ENCODE measurements at places on chromosomes 4 and X.

GRCh38 chr4:150582146-150582872 is at the start of gene MAB21L2:
Gene MAB21L2, plus strand, starts transcription at chr4:150582151. Its CDS starts 879 bp downstream, at chr4:150583030.
- DNase-seq = no peak

DNA sequence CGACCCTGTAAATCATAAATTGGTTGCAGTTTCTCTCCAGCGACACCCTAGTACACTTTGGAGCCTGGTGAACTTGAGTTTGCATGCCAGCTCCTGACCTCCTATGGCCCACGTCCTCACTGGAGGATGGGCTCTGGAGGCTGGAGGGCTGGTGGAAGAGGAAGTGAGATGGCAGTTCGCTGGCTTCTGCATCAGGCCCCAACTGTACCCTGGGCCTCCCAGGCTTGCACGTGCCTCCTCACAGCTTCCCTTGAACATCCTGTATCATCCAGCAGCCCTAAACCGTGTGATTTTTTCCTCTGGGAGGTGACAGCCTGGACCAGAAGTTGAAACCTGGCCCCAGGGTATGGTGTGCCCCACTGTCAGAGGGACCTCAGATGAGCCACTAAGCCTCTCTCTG is 78.5 kb downstream of the HTRA3 start:
- DNase-seq = no peak

DNA sequence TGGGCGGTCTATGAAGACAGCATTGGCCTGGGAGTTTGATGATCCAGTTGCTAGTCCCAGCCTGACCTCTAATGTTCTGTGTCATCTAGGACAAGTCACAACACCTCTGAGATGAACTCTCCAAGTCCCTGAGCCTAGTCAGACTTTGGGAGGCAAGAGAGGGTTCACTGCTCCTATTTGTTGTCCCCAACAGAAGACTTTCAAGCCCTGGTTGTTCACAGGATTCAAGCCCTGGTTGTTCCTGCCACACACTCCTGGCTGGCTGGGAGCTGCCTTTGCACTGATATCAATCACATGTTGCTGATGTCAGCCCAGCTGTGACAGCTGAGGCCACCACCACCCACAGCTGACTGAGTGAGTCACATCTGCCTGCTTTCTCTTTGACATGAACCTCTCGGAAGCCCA is 253.2 kb upstream of the RASGEF1B start:
- DNase-seq = peak; percentile 84

GRCh38 chr4:58166490-58166889 is 1056.3 kb upstream of the IGFBP7 start:
- DNase-seq = no peak

DNA sequence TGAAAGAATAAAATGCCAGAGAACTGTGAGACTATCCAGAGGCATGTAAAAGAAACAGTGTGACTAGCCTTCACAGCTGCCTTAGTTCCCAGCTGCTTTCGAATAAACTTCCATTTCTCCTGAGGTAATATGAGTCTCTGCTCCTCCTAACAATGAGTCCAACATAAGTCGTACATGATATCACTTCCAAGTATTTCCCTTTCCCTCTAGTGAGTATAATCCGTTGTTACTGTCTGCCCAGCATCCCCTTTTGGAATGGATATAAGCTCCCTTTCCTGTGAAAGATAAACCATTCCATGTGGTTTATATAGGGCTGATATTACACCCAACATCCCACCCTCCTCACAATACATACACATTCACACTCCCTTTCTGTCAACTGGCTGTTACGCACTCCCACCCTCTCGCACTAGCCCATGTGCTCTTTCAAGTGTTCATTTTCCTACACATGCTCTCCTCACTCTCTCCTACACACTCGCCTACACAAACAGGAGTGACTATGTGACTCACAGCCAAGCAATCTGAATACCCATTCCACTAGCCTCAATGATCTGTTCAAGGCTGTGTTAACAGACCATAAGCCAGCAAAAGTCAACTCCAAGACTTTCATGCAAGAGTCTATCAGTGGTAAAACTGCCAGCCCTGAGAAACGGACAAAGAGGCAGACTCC is 5.0 kb downstream of the NAF1 start:
- DNase-seq = no peak

GRCh38 chrX:100768679-100769338 is 36.9 kb upstream of the SYTL4 start:
- DNase-seq = peak; percentile 87

- DNase-seq = no peak
Measured at GRCh38 chr4:15707363-15707715, 4.5 kb downstream of the BST1 start.

- no peak for DNase-seq
Measured at GRCh38 chr4:13750594-13750993, 123.1 kb upstream of the BOD1L1 start.

DNA sequence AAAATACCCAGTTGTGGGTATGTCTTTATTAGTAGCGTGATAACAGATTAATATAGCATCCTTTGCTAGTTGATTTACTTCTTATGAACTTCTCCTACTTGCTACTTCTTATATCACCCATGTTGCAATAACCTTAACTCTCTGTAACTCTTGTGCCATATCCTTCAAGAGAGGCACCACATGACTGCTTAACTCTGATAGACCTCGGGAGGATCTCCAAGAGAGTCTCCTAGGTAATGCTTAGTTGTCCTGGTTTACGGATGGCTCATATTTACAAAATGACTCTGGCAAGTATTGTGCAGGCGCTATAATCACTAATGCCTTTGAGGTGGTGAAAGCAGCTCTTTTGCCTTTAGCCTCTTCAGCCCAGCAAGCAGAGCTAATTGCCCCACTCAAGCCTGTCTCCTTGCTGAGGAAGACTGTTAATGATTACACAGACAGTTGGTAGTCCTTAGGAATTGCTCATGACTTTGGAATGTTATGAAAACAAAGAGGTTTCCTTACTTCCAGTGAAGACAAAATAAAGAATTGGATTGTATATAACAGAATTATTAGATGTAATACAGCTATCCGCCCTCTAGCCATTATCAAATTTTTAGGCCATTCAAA is 1305.8 kb downstream of the PCDH7 start:
- no peak for DNase-seq

GRCh38 chr4:57360681-57361080 is 250.5 kb upstream of the IGFBP7 start:
- DNase-seq = no peak

- no peak for DNase-seq
Measured at GRCh38 chr4:36317721-36318120, 36.3 kb downstream of the DTHD1 start.

- no peak for DNase-seq
Measured at GRCh38 chr4:36042122-36042970, 202.0 kb downstream of the ARAP2 start.

GRCh38 chrX:116872931-116873330 is 410.2 kb upstream of the CT83 start:
- DNase-seq = no peak

GRCh38 chr4:87912164-87913004 is 63.1 kb upstream of the SPP1 start:
- DNase-seq = no peak

GRCh38 chrX:30635630-30636029 is 17.6 kb upstream of the GK start:
- DNase-seq = no peak

DNA sequence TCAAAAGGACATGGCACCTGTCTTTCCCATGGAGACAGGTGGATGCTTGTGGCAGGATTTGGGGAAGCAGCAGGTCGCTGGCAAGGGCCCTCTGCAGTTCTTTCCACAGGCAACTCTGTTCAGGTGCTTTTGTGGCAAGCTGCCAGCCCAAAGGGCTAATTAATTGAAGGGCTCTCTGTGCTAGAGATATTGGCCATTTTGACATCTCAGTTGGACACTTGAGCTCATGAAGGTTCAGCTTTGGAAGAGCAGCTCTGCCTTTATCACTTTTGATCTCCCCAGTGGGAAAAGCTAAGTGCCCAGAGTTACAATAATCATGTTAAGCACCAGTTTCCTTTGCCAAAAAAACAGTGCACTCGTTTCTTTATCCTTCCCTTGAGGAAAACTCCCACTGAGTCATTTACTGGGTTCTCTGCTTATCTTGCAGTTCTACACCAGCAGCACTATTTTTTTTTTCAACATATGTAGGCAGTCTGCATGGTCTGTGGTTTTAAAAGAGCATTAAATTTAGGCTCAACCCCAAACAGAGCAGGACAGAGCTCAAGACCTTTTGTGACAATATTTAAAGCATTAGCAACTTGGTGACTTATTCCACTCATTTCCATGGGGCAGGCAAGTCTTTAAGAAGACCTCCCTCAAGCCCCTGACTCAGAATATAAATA is 336.4 kb upstream of the RASGEF1B start:
- DNase-seq = no peak

DNA sequence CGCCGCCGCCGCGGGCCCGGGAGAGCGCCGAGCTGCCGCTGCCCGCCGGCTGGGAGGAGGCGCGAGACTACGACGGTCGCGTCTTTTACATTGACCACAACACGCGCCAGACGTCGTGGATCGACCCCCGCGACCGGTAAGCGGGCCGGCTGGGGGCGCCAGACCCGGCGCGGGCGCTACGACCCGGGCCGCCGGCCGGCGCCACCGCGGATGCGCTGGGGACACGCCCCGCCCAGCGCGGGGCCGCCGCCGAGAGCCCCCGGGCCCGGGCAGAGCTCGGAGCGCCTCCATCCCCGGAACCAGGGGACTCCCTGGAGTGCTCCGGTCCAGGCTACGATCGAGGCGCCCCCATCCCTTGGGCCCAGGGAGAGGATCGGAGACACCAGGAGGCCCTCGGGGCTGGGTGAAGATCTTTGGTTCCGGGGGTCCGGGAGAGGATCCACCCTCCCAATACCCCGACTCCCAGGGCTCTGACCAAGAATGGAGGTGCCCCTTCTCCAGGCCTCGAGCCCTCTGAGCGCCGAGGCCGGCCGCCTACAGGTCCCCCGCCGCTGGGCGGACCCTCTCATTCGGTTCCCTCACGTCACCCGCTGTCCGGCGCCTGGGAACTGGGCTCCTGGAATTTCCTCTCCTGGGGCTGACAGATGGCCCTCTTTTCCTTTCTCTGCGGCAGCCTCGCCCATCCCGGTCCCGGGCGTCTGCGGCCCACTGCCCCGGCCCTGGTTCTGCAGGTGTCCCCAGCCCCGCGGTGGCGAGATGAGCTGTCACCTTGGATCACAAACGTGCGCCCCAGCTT is 48.8 kb downstream of the CLDN34 start:
- peak; percentile 66 for DNase-seq

DNA sequence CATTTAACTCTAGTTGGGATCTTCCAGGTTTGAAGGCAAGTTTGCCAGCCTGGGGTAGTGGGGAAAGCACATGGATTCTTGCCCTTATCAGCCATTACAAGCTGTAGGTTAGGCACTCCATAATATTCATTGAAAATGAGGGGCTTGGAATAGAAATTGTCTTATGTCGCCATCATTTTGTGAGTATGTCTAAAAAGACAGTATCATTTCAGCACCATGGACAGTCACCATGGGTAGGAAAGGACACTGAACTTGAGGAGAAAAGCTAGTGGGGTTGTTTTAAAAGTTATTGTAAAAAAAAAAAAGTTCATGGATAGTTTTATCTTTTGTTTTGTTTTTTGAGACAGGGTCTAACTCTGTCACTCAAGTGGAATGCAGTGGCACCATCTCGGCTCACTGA is 356.1 kb downstream of the HNRNPD start:
- no peak for DNase-seq

- DNase-seq = no peak
Measured at GRCh38 chrX:139199933-139200332, 330.6 kb upstream of the F9 start.

GRCh38 chr4:22454955-22455354 is 60.9 kb downstream of the ADGRA3 start:
- no peak for DNase-seq

DNA sequence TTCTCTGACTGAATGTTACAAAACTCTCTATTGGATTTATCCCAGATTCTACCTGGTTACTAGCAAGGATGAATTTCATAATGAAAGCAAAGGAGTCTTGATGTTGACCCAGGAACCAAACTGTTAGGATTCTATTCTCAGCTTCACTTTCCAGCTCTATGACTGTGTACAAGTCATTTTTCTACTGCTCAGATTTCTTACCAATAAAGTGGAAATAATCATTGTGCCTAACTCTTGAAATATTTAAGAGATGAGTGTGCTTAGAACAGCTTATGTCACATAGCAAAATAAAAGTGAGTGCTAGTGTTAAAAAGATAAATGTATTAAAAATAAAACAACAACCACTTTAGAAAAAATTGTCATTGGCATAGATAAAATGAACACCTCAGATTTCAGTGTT is 45.6 kb downstream of the EPHA5 start:
- DNase-seq = no peak

DNA sequence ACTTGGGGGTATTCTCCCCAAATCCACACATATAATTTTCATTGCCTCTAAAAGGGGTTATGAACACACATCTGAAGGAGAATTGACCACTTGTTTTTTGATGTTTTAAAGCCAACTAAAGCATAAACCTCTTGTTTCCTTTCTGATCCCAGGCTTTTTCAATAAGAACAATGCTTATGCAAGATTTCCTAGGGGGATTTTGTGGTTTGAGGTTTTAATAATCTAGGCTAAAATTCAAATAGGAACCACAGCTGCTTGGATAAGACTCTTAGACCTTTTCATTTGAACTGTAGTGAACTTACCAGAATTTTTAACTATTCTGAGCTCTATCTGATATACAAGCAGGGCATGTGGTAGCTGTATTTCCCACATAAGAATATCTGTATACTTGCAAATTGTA is 651.1 kb downstream of the ANKRD50 start:
- no peak for DNase-seq

DNA sequence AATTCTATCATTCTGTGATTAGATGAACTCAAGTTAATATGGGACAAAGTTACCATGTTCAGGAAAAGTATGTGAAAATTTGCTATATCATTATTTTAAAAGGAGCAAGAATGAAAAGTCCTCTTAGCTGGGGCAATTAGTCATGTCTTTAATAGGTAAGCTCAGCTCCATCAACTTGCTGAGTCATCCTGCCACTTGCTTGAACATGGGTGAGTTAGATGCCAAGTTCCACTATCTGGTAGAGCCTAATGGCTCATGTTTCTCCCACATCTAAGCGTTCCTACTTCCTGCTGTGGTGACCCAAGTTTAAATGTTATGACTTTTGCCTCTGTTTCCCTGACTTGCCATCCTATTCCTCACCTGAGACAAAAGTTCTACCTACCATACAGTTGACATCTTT is 276.8 kb downstream of the ZNF674 start:
- no peak for DNase-seq

DNA sequence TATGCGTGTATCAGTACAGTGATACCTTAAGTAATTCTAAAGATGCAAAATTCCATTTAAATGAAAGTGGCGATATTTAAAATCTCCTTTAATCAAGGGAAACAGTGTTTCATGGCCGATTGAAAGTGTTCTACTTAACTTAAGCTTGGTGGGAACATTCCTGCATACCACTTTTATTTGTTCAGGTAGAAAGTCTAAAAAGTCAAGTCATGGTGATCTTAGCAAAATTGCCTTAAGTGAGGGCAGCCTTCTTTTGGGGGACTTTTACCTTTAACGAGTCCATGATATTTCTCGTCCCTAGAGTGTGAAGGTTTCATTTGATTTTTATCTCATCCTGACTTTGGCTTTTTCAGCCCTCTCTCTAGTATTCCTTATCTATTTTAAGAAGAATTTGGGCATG is 149.2 kb downstream of the KDM6A start:
- DNase-seq = no peak

- DNase-seq = no peak
Measured at GRCh38 chr4:152083338-152083737, 322.5 kb upstream of the GATB start.

GRCh38 chr4:16884673-16885460 is 13.6 kb downstream of the LDB2 start:
- DNase-seq = no peak
